ENCODE measurements at places on chromosomes 16 and 17.
A peak's percentile ranks its signal among the peaks of the same experiment; 100 is the strongest.

- DNase-seq = no peak
Measured at GRCh38 chr16:46582313-46582712, 38.9 kb downstream of the SHCBP1 start.

- DNase-seq = no peak
Measured at GRCh38 chr16:23573817-23574216, 16.3 kb downstream of the UBFD1 start.

DNA sequence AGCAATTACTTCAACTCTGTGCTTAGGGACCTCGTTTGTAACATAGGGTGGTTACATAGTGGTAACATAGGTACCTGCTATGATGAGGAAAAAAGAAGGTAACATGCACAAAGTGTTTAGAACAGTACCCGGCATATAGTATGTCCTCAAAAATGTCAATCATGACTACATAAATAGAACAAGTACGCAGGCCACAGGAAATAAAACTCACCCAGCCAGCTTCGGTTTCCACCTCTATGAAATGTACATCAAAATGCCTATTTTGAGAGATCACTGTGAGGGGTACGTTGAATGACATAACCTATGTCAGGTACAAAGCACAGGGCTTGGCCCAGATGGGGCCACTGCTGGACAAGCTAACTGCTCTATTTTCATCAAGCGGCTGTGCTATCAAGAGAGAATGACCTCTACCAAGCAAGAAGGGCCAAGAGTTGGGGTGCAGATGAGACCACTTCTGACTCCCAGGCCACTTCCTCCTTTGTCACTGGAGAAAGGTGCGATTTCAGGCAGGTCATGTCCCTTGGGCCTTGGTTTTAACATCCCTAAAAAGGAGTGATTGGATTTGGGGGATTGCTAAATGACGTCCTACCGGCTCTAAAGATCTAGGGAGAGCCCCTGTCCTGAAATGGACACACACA is 45.4 kb downstream of the WSB1 start:
- DNase-seq = no peak

DNA sequence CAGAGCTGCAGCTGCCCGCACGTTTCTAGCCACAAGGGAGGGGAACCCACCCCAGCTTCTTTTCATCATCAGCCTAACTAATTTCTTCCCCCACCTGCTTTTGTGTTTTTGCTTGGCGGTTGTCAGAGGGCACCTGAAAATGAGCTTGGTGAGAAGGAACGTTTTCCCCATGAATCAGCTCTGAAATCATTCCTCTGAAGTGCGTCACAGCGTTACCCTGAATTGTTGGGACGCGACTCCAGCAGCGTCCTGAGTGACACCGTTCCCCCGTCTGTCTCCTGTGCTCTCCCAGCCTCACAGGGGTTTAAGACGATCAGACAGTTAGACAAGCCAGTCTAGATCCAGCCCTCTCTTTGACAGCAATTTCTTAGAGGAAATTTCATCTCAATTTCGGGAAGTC is 722.9 kb upstream of the EEF2KMT start:
- no peak for DNase-seq

GRCh38 chr16:20901436-20902112 is 1.0 kb downstream of the LYRM1 start:
- DNase-seq = no peak

DNA sequence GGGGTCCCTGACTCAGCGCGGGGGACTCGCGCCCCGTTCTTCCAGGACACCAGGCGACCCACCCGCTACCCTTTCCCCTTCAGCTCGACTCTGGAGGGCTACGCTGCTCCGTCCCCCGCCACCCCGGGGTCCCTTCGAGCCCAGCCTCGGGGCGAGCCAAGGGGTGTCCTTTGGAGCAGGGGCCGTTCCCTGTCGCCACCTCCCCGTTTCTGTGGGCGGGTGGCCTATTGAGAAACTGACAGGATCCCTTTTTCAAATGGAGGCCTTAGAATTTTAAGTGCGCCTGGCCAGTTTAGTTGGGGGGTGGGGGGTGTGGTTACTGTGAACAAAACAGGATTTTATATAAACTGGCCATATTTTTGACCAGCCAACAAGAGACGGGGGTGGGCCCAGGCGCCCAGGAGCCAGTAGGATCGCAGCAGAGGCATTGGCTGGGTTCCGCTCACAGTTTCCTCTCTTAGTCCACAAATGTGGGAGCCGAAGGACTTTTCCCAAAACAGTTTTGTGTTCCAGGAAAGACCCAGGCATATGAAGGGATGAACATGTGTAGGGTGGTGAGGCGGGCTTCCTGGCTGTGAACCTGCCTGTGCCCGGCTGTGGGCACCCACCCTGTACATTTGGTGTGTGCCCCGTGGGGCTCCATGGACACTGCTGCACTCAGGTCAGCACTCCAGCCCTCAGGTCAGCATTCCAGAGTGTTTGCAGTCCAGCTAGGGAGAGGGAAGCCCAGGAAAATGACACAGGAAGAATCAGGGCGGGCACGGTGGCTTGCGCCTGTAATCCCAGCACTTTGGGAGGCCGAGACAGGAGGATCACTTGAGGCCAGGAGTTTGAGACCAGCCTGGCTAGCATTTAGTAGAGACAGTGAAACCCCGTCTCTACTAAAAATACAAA is 722 bp upstream of the TIMP2 start:
- no peak for DNase-seq

- no peak for DNase-seq
Measured at GRCh38 chr17:902463-902862, 77.1 kb downstream of the NXN start.

- no peak for DNase-seq
Measured at GRCh38 chr16:66652661-66653360, 43.7 kb downstream of the CMTM4 start.

DNA sequence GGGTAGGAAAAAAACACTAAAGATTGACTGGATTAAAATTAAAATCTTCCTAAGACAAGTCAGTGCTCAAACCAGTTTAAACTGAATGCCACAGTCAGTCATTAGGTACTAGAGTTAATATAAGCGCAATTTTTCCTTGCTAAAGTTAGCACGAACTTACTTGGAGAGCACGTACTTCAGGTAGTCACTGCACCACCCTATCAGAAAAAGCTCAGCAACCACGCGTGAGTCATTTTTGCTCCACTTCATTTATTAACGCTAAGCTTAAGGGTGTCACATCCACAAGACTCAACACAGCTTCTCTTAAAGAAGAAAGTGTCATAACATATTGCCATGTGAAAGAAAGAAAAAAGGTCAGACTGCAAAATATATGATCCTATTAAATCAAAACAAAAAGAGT is 53.1 kb downstream of the TEX2 start:
- DNase-seq = no peak

GRCh38 chr16:1333854-1334700 is 632 bp downstream of the BAIAP3 start:
- DNase-seq = no peak

DNA sequence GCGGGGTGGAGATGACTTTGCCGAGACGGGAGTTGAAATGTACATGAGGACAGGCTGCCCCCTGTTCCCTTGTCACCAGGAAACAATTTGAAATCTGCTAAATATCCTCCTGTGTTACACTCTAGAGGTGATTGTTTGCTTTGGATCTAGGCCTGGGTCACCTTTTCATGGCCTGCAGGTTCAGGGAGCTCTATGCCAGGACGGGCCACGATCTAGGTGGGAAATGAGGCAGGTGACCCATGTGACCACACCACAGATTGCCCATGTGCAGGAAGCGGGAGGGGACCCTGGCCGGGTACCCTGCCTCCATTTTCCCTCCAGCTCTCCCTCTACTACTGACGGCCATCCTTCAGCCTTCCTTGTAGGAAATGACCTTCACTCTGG is 43.4 kb downstream of the MEAK7 start:
- no peak for DNase-seq

DNA sequence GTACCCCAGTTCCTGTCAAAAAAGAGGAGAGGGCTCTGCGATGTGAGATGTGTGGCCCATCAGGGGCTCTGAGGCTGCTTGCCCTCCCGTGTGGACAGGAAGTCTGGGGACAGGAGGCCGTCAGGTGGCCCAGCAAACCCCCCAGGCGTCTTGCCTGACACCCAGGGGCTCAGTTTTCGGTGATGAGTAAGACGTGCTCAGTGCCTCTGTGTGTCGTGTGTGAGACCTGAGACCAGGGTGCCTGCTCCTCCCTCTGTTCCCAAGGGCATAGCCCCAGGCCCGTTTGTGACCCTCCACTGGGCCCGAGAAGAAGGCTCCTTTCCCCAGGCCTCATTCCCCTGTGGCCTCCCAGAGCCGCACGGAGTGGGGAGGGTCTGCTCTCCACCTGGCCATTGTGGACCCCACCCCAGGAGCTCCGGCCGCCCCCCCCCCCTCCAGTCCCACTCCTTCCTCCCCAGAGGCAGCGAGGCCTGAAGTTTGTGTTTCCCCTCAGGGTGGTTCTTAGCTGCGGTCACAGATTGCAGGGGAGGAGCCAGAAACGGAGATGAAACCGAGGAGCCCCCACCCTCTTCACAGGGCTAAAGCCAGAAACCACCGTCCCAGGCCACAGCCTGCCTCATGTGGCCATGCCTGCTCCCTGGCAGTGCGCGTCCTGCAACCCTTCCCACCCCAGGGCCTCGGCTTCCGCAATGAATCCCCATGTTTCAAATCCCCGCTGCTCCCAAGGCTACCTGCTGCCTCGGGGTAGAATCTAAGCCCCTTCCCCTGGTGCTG is 4.9 kb upstream of the ACTG1 start:
- no peak for DNase-seq

- DNase-seq = no peak
Measured at GRCh38 chr16:885391-885790, 84.9 kb upstream of the GNG13 start.

DNA sequence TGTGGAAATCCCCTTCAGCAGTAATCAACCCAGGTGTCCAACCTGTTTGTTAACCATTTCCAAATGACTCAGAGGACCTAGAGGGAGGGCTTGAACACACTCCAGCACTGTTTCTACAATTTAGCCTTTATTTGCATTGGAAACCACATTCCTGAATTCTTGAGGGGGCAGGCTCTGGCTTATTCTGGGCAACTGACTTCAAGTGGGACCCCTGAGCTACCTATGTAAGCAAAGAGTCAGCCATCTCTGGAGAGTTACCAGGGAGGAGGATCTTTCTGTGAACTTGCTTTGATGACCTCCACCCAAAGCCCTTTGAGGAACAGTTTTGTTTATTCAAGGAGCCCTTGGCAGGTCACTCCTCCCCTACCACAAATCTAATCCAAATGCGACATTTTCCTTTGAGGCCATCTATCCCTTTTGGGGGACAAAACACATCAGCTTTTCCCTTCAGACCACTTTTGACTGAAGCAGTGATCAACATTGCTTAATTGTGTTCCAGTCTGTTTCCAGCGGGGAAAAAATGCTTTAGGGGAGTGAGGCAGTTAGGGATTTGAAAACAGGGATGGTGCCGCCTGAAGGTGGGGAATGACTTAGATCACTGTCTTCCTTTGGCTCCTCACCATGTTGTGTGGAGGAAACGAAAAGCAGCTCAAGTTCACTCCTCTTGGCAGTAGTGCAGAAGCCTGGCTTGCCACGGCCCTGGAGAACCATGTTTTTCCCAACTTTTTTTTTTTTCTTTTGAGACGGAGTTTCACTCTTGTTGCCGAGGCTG is 46.2 kb downstream of the TUBD1 start:
- DNase-seq = no peak

DNA sequence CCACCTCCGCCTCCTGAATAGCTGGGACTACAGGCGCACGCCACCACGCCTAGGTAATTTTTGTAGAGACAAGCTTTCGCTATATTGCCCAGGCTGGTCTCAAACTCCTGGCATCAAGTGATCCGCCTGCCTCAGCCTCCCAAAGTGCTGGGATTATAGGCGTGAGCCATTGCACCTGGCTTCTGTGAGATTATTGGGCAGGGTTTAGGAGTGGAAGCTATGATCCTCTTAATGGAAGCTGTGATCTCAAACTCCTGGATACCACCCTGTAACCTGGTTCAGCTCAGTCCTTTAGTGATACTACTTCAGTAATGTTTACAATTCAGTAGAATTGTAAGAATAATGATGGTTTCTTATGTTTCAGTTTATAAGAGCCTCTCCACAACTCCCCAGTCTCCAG is 14.1 kb downstream of the NFE2L1 start:
- DNase-seq = no peak

DNA sequence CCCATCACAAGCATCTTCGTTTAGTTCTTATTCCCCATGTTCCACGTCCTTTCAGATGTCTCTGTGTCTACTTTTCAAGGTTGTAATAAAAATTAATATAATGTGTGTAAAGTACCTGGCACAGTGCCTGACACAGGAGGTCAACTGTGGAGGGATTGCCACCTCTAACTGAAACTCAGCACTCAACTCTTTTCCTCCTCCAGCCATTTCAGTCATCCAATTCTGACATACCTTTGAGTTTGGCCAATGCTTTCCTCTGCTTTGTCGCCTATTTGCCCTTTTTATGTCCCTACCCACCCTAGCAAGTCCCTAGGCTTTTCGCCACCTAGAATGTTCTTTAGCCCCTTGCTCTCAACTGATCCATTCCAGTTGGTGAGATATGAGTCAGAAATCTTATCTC is 1.6 kb downstream of the UBE2Z start:
- no peak for DNase-seq

DNA sequence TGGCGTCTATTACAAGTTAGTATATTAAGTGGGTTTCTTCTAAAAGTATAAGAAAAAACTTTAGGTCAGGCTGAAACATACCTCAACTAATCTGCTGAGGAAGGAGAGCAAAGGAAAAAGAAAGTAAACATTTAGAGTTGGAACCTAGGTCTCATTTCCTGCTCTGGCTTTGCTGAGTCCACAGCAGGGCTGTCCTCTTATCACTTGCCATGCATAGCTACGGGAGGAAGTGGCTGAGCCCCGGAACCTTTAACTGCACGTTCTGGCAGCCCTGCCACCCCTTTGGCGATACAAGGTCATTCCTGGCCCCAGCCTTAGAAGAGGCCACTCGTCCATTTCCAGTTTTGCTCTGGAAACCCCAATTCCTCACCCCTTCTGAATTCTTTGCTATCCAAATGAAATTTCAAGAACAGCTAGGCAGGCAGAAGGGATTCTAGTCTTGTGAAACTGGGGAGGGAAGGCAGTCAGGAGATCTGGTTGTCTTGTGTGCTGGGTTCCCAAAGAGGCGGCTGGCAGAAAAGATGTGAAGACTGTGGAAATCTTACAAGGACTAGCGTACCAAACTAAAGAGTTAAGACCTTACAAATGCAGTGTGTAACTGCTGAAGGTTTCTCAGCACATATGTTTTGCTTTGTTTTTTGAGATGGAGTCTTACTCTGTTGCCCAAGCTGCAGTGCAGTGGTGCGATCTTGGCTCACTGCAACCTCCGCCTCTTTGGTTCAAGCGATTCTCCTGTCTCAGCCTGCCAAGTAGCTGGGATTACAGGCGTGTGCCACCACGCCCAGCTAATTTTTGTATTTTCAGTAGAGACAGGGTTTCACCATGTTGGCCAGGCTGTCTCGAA is 19.1 kb downstream of the WIPI1 start:
- peak; percentile 11 for DNase-seq

Measured in stimulated activated naive CD4-positive, alpha-beta T cell treated with Interleukin-2 at 50 U/mL for 16 hours (primary cell).